Muscle of leg (tissue), 16 donors: ENCODE measurements at places on chromosomes 2 and 18. TPM values are rescaled to one million over a fixed set of nuclear protein-coding genes. Genes with fewer than 3 reads are reported as not detected.

Gene NPAS2
- total RNA-seq, result 2.9 TPM

DNA sequence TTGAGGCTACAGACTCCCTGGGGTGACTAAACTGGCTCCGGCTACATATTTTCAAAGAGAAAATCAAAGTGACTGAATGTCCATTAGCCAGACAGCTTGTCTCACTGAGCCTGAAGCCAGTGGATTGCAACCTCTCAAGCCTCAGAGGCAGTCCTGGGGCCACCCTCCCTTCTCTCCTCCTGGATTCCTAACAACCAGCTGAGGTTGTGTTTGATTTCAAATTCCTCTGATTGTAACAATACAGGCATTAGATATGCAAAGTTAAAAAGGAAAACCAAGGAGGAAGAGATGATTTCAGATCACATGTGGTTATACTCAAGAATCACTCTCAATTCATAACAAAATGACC is 101.0 kb upstream of the LMAN1 start:
- H3K27ac ChIP-seq, result no peak overlapping the region
- no peaks in the 10 kb centered on the region for H3K36me3 ChIP-seq
- no peak overlapping the region for H3K4me3 ChIP-seq
- H3K4me1 ChIP-seq, result no peaks in the 10 kb centered on the region

DNA sequence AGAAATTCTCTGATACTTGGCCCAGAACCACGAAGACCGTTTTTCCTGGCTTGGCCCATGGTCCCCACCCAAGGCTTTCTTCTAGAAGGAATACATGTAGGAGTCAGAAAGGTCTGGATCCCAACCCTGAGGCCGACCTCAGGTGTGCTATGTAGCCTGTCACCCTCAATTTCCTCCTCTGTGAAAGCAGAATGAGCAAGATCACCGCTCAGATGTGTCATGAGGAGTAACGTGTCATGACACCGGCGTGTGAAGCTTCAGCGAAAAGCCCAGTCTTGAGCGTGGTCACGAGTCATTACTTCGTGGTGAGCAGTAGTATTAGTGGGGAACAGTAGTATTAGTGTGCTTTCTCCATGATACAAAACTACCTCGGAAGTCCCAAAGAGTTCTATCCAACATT is 103.4 kb downstream of the ALPK2 start:
- H3K4me1 ChIP-seq, result peaks cover 2% of the 10 kb centered on the region
- no peaks in the 10 kb centered on the region for H3K27me3 ChIP-seq
- peaks cover 2% of the 10 kb centered on the region for H3K36me3 ChIP-seq
- DNase-seq, result no peak

Gene OTX1
- not detected for total RNA-seq

Gene DOCK10
- 18.3 TPM for total RNA-seq

DNA sequence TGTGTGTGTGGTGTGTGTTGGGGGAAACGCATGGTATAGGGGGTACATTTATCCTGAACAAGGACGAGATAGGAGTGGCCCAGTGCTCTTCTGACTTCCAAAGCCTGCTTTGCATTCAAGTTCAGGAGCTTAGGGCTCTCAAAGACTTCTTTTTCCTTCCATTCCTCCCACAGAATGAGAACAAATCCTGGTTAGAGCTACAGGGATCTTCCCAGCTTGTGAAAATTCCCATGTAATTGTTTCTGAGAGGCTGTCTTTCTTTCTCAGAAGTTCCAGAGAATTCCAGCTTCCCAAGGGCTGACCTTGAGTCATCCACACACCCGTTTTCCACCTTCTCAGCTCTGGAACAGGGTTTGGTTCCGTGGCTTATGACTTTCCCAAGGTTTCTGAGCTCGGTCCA is 38.9 kb downstream of the FASTKD2 start:
- H3K4me3 ChIP-seq, result no peak overlapping the region
- H3K27ac ChIP-seq, result no peak overlapping the region
- no peaks in the 10 kb centered on the region for H3K27me3 ChIP-seq

Gene C1QL2
- total RNA-seq, result not detected

- no peaks in the 10 kb centered on the region for H3K4me1 ChIP-seq
- no peaks in the 10 kb centered on the region for H3K36me3 ChIP-seq
- H3K27ac ChIP-seq, result no peak overlapping the region
- DNase-seq, result peak; percentile 62
- H3K27me3 ChIP-seq, result no peaks in the 10 kb centered on the region
- no peak overlapping the region for H3K4me3 ChIP-seq
Observed at GRCh38 chr2:2243666-2244065, 87.4 kb downstream of the MYT1L start.

DNA sequence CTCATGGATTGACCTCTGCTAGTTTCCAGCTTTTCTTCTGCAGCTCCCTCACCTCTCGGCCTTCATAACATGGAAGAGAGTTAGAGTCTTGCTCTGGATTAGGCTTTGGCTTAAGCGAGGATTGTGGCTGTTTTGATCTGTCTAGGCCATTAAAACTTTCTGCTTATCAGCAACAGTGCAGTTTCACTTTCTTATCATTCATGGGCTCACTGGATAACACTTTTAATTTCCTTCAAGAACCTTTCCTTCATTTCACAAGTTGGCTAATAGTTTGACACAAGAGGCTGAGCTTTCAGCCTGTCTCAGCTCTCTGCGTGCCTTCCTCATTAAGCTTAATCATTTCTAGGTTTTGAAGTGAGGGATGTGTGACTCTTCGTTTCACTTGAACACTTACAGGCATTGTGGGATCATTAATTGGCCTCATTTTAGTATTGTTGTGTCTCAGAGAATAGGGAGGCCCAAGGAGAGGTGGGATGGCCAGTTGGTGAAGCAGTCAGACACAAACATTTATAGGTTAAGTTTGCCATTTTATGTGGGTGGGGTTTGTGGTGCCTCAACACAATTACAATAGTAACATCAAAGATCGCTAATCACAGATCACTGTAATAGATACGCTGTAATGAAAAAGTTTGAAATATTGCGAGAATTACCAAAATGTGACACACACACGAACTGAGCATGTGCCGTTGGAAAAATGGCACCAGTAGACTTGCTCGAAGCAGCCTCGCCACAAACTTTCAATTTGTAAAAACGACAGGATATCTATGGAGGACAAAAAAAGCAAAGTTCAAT is 129.3 kb downstream of the ZNF236 start:
- H3K27ac ChIP-seq, result no peak overlapping the region
- H3K4me1 ChIP-seq, result peaks cover 21% of the 10 kb centered on the region
- H3K36me3 ChIP-seq, result peaks cover 42% of the 10 kb centered on the region
- no peaks in the 10 kb centered on the region for H3K27me3 ChIP-seq
- DNase-seq, result no peak

Gene M1AP
- 0.18 TPM for total RNA-seq

Gene ITGA6
- 88.6 TPM for total RNA-seq

DNA sequence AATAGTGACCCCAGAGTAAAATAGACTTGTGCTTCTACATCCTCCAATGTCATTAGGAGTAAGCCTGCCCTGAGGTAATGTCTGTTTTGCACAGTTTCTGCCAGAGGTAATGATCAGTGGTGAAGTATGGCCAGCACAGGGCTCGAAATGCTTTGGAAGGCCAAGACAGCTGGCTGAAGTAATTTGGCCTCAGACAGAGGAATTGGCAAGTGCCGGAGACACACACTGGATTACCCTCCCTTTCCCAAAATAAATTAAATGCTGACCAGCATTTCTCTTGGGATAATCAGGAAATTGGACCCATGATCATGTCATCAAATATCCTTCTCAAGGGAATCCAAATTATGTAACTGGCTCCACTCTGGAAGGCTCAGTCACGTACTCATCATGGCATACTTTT is 379.0 kb upstream of the CHST9 start:
- H3K27me3 ChIP-seq, result no peaks in the 10 kb centered on the region
- peak; percentile 55 for DNase-seq
- H3K27ac ChIP-seq, result no peak overlapping the region
- no peak overlapping the region for H3K4me3 ChIP-seq
- peaks cover 2% of the 10 kb centered on the region for H3K4me1 ChIP-seq
- no peaks in the 10 kb centered on the region for H3K36me3 ChIP-seq

- no peaks in the 10 kb centered on the region for H3K36me3 ChIP-seq
- DNase-seq, result peak; percentile 35
- no peaks in the 10 kb centered on the region for H3K27me3 ChIP-seq
- no peaks in the 10 kb centered on the region for H3K4me1 ChIP-seq
Observed at GRCh38 chr18:30094556-30094955, 948.0 kb downstream of the DSC3 start.

GRCh38 chr2:29729401-29729800 is 192.0 kb downstream of the ALK start:
- no peaks in the 10 kb centered on the region for H3K27me3 ChIP-seq
- no peak overlapping the region for H3K27ac ChIP-seq
- DNase-seq, result no peak
- H3K4me3 ChIP-seq, result no peak overlapping the region

Gene TMEM200C
- 1.1 TPM for total RNA-seq

GRCh38 chr2:54590216-54591120 is 133.0 kb upstream of the EML6 start:
- no peaks in the 10 kb centered on the region for H3K27me3 ChIP-seq
- H3K4me1 ChIP-seq, result peaks cover 12% of the 10 kb centered on the region
- no peak overlapping the region for H3K4me3 ChIP-seq
- H3K36me3 ChIP-seq, result peaks cover 22% of the 10 kb centered on the region
- no peak for DNase-seq
- H3K27ac ChIP-seq, result no peak overlapping the region
